ENCODE measurements at places on chromosomes 2 and 18. TPM values are rescaled to one million over a fixed set of nuclear protein-coding genes. Genes with fewer than 3 reads are reported as not detected.

STPG4 gene
- total RNA-seq: 0.55 TPM

DNA sequence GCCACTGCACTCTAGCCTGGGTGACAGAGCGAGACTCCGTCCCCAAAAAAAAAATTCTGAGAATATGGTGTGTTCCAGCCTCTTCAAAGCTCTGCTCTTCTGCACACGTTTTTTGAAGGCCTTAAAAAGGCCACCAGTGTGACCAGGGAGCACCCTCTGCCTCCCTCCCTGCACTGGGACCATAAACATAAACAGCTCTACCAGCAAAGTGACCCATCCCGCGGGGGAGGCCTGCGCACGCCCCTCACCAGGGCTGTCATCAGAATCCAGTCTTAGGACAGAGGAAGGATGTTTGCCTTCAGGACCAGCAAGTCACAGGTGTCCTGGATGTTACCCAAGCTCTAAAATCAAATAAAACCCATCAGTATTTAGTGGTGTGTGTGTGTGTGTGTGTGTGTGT, 23.2 kb upstream of the B3GNT7 start:
- DNase-seq: no peak

GRCh38 chr2:49045083-49045482, 109.2 kb downstream of the FSHR start:
- DNase-seq: no peak

DNA sequence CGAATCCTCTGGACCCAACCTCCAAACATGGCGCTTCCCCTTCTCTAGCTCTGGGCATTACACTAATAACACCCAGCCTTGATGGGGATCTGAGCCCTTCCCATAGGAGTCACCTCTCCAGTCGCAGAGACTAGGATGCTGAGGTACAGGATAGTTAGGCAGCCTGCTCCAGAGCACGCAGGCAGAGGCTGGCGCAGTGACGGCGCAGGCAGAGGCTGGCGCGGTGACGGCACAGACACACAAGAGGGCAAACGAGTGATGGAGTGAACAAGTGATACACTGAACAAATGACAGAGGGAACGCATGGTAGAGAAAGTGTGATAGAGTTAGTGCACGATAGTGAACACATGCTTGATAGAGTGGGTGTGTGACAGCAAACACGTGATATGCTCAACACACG, 518.5 kb downstream of the EIPR1 start:
- DNase-seq: no peak

APCDD1 gene
- total RNA-seq: not detected

PROC gene
- total RNA-seq: not detected

- no peak for DNase-seq
These were observed 326.8 kb downstream of the DYSF start for GRCh38 chr2:71780162-71780561.

- DNase-seq: no peak
These were observed 29.5 kb upstream of the STAT4 start for GRCh38 chr2:191180276-191180675.

DNA sequence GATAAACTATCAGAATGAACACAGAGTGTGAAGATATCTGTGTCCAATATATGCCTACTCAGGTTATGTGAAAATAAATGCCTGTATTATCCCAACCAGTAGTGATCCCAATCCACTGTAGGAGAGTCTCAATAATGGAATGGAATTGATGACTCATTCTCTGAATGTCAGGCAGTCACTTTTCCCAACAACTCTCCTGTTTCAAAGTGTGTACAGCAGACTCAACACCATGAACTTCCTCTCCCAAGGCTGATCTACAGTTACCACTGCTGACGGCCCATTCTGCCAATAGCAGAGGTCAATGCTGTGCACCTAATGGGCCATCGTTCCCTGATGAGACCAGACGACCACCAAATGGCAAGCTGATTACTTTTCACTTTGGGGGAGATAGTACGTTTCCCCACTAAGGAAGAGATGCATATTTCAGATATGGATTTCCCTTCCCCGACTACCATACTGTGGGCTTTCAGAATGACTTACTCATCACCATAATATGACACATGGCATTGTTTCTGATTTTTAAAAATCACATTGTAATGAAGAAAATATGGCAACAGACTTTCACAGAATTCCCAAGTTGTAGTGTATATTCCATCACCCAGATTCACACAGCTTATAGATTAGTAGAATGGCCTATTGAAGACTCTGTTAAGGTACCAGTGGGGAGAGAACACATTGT, 601.7 kb upstream of the VRK2 start:
- DNase-seq: no peak

- DNase-seq: no peak
These were observed 202.5 kb upstream of the SESTD1 start for GRCh38 chr2:179467111-179467510.

DNA sequence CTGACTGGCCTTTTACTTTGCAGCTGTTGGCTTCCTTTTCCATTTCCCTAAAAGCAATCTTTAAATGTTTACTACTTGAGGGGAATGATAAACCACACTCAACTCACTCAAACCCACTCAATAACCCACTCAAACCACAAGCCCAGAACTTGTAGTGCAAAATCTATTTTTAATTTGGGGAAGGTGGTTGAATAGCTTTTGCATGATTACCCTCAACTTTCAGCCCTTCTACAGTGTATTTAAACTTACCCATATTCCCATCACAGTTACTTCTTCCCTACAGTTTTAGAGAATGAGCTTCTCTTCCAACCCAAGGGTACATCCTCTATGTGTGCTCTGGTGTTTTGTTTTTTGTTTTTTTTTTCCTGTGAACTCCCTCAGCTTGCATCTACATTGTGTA, 636.1 kb downstream of the TDRD15 start:
- no peak for DNase-seq

RAB6C gene
- not detected for total RNA-seq

SPEG gene
- 2.8 TPM for total RNA-seq

EDAR gene
- 0.46 TPM for total RNA-seq

DNA sequence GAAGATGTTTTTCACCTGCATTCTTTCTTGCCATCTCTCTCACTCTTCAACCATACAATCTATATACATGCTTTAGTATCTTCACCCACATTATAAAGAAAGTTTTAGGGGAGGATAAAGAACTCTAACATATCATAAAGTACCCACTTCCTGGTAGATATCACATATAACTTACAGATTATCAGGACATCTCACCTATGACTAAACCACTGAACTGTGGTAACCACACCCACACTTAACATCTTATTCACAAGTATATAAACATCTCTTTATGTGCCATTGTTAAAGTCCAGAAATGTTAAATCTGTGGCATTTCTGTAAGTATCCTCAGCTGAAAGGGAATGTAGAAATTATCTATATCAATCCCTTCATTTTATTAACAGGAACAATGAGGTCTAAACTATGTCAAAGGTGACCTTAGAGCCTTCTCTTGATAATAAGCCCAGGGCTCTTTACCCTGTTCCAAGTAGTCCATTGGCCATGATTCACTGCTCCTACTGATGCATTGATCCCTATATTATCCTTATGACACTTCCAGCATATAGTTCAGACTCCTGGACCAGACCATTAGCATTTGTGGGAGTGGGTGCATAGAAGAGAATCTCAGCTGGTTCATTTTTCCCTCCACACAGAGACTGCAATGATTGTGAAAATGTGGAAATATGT, 182.4 kb downstream of the SUCLG1 start:
- no peak for DNase-seq

DNA sequence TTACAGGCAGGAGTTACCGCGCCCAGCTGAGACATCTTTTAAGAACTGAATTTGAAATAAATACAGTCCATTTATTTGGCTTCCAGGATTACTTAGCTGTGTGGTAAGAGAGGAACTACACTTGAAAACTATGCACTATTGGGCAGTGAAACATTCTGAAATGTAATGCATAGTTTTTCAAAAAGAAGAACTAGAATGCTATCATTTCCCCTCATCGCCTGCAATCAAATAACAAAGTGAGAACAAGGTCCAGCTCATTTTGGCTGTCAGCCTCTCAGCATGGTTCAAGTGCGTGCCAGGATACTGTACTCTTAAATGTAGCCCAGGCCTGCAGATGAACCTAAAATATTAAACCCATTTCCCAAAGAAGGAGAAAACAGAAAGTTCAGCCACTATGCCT, 76.6 kb upstream of the ARL5A start:
- no peak for DNase-seq

- DNase-seq: no peak
These were observed 48.1 kb upstream of the CNOT11 start for GRCh38 chr2:101204400-101205115.

All from activated naive CD4-positive, alpha-beta T cell treated with anti-CD3 and anti-CD28 coated beads, Interleukin-2, amount 50 U/mL, for 72 hours (primary cell).